HT1080 (cell line): ENCODE measurements at places on chromosomes 16 and 17.

- DNase-seq = no peak
These were observed 7.5 kb upstream of the TBX21 start for GRCh38 chr17:47725446-47726111.

DNA sequence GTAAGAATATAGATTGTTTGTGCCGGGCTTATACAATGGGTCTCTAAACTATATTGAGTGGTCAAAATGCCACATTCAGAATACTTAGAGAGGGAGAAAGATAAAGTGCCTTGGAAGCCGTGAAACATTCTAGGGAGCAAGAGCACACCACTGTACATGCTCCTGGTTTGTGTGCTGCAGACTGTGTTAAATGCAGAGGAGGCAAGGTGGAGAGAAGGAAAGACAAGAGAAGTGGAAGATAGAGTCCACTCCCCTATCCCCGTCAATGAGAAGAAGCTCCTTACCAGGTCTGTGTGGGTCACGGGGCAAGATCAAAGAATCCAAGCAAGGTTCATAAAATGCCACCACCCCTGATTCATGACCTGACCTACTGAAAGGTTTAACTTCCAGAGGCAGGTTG is 267.1 kb upstream of the TBX2 start:
- DNase-seq = no peak

GRCh38 chr16:54437401-54437800 is 150.8 kb upstream of the IRX3 start:
- no peak for DNase-seq

DNA sequence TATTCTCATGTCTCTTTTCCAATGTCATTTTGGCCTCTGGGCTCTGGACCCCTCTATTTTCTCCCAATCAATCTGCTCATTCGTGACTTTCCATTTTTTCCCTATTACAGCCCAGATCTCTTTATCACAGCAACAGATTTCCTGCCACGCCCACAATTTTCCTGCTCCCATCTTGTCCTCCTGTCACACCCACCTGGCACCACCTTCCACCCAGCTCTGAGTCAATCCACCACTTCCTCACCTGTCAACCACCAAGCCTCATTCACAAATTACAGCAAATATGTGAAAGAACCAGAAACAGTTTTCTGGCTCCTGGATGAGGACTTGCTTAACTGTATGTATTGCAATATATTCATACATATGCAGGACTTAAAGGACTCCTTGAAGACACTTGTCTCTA is 311.3 kb downstream of the GRIN2A start:
- DNase-seq = no peak

GRCh38 chr16:12305847-12306801 is 329.6 kb downstream of the SNX29 start:
- no peak for DNase-seq

DNA sequence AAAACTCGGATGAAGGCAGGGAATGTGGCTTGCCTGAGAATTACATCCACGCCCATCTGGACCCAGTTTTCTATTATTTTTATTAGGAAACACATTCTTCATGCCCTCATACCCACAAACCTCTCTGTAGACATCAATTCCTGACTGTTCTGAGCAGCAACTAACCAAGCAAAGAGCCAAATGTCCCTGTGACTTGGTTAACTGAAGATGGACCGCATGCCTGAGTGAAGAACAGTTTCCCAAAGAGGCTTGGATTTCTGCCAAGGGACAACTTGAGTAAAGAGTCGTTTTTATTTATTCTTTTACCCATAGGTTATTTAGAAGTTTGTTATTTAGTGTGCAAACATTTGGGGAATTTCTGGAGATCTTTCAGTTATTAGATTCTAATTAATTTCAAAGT is 259.8 kb downstream of the GRIN2A start:
- DNase-seq = no peak

GRCh38 chr17:12990041-12990808 is 27.6 kb downstream of the ELAC2 start:
- no peak for DNase-seq

GRCh38 chr17:62388856-62389255 is 8.5 kb downstream of the EFCAB3 start:
- no peak for DNase-seq

DNA sequence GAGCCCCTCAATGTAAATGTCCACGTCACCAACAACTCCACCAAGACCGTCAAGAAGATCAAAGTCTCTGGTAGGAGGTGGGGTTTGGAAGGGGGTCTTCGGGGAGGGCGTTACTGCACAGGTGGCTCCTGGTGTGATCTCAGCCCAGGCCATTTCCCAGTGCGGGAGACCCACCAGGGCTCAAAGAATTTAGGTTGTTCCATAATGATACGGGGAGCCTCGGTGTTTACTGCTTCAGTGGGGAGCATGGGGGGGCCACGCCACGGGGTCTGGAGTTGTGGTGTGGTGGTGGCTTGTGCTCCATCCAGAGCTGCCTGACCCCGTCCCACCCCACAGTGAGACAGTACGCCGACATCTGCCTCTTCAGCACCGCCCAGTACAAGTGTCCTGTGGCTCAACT is 7.8 kb downstream of the ARRB2 start:
- DNase-seq = no peak

DNA sequence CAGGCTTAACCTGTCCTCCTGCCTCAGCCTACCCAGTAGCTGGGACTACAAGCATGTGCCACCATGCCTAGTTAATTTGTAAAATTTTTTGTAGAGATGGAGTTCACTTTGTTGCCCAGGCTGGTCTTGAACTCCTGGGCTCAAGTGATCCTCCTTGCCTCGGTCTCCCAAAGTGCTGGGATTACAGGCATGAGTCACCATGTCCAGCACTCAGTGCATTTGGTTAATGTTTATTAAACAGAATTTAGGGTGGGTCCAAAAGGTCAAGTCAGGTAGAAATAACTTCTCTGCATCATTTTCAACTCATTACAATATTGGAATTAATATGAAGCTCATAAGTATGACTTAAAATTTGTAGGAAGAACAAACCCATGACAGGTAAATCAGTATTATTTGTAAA is 55.7 kb downstream of the RHOT1 start:
- no peak for DNase-seq

DNA sequence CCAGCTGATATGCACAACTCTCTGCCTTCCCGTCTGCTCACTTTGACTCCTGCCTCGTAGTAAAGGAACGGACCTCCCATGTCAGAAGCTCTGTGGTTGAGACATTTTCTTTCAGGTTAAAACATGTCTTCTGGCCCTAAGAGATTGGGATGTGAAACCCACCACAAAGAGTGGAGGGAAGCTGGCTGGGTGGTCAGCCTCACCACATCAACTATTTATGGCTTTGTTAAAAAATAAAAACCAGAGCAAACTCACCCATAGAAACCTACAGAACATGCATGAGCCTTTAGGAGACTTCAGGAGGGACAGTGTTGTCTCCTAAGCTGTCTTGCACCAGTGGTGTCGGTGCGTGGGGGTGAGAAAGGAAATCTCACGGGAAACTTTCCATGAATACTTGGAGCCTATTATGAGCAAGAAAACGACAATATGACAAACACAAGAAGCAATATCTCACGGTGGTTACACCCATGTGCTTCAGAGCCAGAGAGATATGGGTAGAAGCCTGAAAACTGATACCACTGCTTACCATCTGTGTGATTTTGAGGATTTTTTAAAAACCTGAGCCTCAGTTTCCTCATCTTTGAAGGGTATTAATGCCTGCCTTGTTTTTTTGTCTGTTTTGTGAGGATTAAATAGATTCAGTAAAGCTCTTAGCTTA is 61.7 kb upstream of the XYLT1 start:
- DNase-seq = no peak

DNA sequence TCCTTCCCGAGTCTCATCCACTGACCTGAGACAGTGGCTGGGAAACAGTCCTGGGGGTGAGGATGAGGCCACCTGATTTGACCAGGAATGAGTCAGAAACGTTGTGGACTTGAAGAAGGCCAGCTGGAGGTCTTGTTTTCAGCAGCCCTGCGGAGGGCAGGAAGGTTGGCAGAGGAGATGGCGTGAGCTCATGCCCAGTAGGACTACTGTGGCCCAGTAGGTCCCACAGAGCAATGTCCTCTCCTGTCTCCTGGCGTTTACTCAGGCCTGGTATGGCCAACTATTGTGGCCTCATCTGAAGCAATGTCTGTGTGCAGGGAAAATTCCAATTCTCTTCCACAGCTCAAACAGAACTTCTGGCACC is 84.1 kb upstream of the DNAJA2 start:
- DNase-seq = peak; percentile 10

GRCh38 chr16:14585287-14585686 is 44.8 kb downstream of the PARN start:
- DNase-seq = no peak

- no peak for DNase-seq
These were observed 1.9 kb downstream of the TSEN54 start for GRCh38 chr17:75518201-75518600.

- no peak for DNase-seq
These were observed 90.6 kb downstream of the DNAH3 start for GRCh38 chr16:21060027-21060510.

- DNase-seq = no peak
These were observed 4.0 kb downstream of the CEMP1 start for GRCh38 chr16:2527071-2527783.

DNA sequence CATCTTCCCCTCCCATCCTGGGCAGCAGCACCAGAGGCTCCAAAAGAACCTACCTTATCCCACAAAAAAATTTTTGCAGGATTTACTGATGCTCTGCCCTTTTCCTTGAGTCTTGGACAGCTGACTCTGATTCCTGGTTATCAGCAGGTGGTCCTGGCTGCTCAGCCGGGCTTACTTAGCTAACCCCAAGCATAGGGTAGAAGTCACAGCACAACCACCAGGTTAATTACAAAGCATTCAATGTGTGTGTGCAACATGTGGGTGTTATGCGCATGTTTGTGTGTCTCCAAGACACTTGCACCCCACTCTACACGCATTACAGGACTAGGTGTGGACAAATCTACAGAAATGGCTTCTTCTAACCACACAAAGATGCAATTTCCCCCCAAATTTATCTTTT is 36.3 kb downstream of the PECAM1 start:
- peak; percentile 17 for DNase-seq

- peak; percentile 27 for DNase-seq
These were observed 17.3 kb upstream of the SPN start for GRCh38 chr16:29645694-29646187.

DNA sequence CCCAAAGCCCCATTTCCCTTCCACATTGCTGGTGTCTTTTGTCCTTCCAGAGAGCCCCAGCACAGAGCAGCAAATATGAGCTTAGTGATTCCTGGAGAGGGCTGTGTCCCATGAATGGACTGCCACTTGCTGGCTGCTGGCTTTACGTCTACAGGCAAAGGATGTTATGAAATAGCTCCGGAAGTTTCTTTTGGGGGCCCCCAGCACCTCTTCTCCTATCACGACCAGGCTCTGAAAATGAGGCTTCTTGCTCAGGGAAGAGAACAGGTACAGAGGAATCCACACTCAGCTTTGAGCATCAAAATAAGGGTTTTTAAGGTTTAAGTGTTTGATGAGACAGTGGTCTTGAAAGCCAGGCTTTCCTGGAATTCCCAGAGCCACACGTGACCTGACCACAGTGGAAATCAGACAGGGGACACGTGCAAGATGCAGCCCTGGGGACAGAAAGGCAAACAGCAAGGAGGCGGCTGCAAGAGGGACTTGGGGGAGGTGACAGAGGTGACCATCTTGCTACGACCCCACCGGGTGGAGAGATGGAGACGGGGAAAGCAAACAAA is 58.1 kb downstream of the ZDHHC7 start:
- DNase-seq = no peak

- DNase-seq = no peak
These were observed 10.3 kb downstream of the KANSL1 start for GRCh38 chr17:46182961-46183360.

DNA sequence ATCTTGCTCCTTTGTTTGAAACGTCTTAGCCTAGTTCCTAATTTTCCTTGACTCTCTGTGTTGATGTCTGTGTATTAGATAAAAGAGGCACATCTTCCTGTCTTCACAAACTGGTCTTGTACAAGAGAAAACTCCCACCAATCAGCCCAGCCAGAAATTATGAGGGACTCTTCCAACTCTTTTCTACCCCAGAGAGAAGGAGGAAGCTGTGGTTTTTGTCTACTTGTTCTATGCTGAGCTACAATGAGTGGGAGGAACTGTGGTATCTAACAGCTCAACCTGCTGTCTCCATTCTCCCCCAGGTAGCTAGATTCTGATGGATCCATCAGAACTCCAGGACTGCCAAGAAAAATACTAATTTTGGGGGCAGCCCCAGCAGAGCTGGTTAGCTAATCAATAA is 392.5 kb downstream of the HS3ST3B1 start:
- DNase-seq = no peak

DNA sequence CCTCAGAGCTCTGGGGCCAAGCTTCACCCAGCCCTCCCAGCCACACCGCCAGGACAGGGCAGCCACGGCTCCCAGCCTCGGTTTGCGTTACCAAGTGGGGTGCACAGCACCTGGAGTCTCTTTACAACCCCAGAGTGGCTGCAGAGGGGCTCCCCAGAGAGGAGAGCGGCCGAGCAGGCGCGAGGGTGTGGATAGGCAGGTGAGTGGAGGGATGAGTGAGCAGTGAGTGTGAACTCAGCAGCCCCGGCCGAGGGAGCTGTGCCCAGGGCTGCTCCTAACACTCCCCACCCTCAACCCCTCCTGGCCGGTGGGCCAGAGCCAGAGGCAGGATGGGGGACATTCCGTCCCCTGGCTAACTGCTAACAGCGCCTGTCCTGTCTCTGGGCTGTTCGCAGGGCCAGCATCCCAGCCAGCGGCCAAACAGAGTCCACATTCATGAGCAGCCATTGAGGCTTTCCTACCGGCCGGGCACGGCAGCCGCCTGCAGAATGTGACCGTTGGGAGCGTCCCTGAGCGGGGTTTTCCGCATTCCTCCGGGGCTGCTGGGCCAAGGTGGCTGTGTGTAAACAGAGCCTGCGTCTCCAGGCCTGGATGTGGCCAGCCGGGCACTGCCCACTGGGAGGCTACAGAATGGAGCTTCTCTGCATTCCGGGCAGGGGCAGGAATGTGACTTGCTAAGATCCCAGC is 5.3 kb downstream of the ZNF469 start:
- DNase-seq = no peak

- no peak for DNase-seq
These were observed 9.5 kb downstream of the FAAP100 start for GRCh38 chr17:81542431-81543338.

DNA sequence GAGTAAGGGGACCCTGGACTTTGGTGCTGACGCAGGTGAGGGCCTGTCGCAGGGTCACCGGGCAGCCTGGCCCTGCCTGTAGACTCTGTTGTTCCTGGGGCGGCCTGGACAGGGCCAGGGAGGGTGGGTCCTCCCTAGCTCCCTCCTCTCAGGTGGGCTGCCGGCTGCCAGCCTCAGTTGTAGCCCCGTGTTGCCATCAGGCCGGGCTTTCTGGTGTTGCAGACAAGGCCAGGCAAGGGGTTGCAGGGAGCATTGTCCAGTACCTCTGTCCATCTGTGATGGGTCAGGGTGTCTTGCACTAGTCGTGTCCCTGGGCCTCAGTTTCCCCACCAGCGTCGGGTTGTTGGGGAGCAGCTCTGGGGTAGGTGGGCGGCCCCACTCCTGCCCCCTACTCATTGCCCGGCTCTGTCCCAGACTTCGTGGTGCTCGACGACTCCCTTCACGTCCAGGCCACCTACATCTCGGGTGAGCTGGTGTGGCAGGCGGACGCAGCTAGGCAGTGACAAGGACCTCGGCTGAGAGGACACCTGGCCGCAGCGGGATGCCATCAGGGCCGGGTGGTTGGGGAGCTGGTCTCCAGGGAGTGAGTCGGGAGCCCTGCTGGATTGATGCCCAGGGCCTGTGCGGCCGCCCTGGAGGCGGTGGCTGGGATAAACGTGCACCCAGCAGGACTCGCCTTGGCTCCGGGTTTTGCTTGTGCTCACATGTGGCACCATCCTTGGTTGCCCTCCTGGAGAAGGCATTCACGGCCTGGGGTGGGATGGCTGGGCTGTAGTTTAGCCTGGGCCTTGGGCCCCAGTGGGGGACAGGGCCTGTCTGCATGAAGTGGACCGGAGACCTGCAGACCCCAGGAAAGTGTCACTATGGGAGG is 1.9 kb downstream of the CEMP1 start:
- peak; percentile 40 for DNase-seq
